Stimulated activated CD4-positive, alpha-beta T cell treated with anti-CD3 and anti-CD28 coated beads, Interleukin-1b, Interleukin-23, amount 100 ng/mL, for 4 hours (primary cell): ENCODE measurements at places on chromosomes 1 and 21.

- no peak for DNase-seq
Measured at GRCh38 chr1:3113047-3113740, 44.2 kb downstream of the PRDM16 start.

GRCh38 chr1:19081218-19081893 lies 124.9 kb upstream of the IFFO2 start:
- DNase-seq, result no peak

DNA sequence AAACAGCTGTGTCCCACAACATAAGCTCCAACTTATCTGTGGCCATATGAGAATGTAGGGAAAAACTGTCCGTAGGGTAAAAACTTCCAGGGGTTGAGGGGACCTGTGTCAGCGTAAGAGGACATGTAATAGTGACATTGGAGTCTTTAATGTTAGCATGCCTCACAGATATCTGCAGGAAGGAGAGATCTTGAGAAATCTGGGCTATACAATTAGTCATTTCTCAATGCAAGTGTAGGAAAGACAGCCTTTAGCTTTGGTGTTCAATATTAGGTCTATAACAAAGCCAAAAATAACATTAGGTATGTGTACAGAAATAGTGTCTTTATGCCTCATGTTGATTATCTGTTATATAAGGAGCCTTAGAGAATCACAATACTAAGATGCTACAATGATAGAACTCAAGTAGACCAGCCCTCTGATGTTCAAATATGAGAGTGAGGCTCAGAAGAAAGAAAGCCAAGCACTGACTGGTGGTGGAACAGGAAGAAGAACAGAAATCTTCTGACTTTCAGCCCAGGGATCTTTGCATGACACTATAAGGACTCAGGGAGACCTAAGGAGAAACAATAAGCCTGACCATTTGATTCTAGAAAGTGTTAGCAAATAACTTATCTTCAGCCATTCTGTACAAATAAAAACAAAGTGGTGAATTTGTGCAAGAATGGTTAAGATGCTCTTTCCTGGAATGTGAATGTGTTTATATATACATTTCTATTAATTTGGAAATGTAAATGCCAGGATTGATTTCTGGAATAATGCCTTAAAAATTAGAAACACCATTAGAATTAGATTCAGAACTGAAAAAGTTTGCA lies 152.6 kb downstream of the ZC3H11B start:
- DNase-seq, result no peak

DNA sequence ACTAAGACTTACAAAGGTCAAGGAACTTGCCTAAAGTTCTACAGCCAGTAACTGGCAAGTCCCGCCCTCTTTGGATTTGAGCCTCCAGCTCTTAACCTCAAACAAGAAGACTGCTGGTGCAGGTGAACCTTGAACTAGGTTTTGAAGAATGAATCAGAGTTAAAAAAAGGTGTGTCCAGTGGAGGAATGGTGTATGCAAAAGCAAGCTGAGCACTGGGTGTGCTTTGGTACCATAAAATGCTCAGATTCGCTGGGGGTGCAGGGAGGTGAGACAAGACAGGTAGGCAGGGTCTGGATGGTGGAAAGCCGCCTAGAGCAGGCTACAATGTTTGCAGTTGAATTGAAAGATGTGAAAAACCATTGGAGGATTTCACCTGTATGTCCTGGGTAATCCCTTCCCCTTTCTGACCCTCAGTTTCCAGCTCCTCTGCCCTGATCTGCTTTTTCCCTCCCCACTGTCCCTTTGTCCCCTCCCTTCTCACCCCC lies 39.8 kb downstream of the FOXD2 start:
- no peak for DNase-seq

- DNase-seq, result no peak
Measured at GRCh38 chr1:117623141-117623540, 17.3 kb downstream of the TENT5C start.

DNA sequence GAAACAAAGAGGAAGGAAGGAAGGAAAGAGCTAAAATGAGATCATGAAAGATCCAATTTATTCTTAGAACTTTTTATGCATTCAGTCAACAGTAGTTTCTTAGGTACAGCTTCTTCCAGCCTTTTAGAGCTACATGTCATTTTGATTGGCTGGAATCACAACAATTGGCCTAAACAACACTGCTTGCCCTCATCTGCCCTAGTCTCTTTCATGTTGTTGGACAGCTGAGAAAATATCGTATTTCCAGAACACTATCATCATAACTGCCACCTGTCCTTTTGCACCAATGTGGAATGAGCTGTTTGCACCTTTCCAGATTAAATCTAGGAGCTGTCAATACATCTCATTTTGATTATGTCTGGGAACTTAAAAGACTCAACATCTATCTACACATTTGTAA lies 161.7 kb downstream of the TGFBR3 start:
- DNase-seq, result no peak

GRCh38 chr1:171845998-171846397 lies 4.7 kb downstream of the DNM3 start:
- DNase-seq, result no peak

DNA sequence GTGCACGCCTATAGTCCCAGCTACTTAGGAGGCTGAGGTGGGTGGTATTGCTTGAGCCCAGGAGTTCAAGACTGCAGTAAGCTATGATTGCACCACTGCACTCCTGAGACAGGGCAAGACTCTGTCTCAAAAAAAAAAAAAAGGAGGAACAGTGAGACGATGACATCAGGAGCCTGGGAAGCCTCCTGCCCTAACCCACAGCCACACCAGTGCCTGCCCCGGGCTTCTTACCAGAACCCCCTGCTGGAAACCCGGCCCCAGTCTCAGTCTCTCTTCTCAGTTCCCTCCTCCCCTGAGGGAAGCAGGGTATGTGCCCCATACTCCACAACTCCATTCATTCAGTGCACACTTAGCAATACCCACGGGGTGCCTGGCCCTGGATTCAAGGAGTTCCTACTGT lies 9.1 kb downstream of the COL8A2 start:
- no peak for DNase-seq

DNA sequence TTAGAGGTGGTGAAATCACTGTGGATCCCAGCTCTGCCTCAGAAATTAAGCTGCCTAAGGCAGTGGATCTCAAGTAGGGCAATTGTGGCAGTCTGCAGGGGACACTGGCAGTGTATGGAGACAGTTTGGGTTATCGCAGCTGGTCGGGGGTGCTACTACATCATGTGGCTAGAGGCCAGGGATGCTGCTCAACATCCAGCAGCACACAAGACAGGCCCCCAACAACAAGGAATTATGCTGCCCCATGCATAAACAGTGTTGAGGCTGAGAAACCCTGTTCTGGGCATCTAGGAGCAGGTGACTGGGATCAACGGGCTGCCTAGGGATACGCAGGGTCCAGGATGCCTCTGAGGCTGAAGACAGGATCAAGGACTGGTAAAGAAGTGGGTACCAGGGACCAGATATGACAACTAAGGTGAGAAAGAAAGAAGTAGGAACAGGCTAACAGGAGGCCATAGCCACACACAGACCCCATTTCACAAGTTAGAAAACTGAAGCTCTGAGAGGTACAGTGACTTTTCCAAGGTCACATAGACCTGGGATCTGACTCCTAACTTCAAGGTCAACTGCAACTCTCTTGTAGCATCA lies 8.7 kb downstream of the BATF3 start:
- no peak for DNase-seq

DNA sequence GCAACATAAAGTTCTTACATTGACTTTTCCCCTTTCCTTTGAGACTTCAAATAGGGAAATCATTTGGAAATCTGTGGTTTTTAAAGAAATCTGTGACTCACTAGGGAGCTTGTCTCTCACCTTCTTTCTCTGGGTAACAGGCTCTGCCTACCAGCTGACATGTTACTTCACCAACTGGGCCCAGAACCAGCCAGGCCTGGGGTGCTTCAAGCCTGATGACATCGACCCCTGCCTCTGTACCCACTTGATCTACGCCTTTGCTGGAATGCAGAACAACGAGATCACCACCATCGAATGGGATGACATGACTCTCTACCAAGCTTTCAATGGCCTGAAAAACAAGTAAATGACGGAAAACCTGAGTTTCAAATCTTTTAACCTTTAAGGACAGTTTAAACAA lies 9.2 kb upstream of the CHIA start:
- no peak for DNase-seq

GRCh38 chr1:29280409-29281131 lies 44.2 kb downstream of the PTPRU start:
- DNase-seq, result no peak

GRCh38 chr1:211371406-211372105 lies 44.9 kb downstream of the TRAF5 start:
- DNase-seq, result no peak

DNA sequence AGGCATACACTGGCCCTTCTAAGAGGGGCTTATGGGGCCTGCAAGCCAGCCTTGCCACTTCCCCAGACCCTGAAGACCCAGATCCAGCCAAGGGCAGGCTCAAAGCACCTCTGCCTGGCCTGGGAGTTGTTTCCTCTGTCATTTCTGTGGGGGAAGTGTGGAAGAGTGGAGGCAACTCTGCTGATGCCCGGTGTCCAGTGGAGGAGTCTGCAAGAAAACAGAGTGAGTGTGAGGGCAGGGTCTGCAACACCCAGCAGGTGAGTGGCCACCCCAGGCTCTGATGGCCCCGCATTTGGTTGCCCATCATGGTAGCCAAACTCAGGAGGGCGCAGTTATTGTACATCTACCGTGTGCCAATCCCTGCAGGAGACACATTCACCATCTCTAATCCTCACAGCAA lies 8.4 kb downstream of the CLEC20A start:
- DNase-seq, result no peak

GRCh38 chr21:38622827-38623209 lies 124.5 kb upstream of the ERG start:
- DNase-seq, result no peak

DNA sequence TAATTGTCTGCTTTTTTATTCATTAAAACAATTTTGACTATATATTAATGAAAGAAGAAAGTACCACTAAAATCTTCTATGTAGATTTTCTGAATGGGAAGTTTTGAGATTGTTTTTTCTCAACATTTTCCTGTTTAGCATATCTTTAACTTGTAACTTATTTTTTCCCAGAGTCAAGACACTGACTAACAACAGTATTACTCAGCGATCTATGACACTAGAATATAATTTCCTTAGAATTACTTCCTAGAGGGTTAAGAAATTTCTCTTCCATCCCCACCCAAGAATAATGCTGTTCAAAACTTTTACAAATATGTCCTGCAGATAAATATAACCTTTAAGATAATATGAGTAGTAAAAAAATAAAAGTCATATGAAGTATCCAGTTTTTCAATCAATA lies 218.2 kb upstream of the NR5A2 start:
- DNase-seq, result no peak

- DNase-seq, result no peak
Measured at GRCh38 chr1:178102218-178102617, 8.3 kb downstream of the RASAL2 start.

GRCh38 chr1:246182149-246182851 lies 324.8 kb downstream of the SMYD3 start:
- DNase-seq, result no peak

- no peak for DNase-seq
Measured at GRCh38 chr1:170556917-170557316, 25.0 kb downstream of the GORAB start.

DNA sequence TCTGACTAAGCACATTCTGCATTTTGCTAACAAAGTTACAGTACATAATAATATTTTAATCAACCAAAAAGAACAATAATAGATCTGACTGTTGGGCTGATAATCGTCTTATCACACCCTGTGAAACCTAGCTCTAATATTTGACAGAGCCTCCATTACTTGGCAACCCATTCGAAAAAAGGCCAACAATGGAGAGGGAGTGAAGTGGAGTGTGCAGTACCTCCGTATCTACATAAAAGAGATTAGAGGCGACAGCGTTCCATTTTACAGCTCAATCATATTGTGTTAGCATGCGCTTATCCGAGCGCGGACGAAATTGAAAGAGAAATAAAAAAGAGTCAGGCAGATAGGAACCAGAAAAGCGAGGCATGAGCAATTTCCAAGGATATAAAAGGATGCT lies 137.3 kb upstream of the USH2A start:
- no peak for DNase-seq

GRCh38 chr1:16418823-16419425 lies 18.3 kb downstream of the SPATA21 start:
- no peak for DNase-seq

GRCh38 chr1:213103377-213104306 lies 52.6 kb downstream of the RPS6KC1 start:
- DNase-seq, result no peak

GRCh38 chr1:108877348-108878159 lies 769 bp downstream of the GPSM2 start:
- DNase-seq, result no peak

DNA sequence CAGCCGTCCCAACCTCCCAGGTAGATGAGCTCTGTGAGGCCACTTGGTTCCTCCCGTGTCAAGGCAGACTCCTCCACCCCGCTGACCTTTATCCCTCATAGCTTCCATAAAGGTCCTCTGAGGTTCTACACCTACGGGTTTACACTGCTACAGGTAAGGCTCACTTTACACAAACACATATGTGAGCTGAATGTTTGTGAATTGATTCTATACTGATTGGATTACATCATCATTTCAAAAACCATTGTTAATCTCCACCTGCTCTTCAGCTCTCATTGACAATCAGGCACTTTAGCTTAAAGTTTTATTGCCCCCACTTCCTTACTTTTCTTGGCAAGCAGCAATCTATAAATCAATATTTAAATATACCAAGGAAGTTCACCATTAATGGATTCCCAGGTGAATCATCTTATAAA lies 12.8 kb upstream of the RGS16 start:
- DNase-seq, result no peak

GRCh38 chr1:12469493-12469892 lies 148.5 kb downstream of the DHRS3 start:
- no peak for DNase-seq

DNA sequence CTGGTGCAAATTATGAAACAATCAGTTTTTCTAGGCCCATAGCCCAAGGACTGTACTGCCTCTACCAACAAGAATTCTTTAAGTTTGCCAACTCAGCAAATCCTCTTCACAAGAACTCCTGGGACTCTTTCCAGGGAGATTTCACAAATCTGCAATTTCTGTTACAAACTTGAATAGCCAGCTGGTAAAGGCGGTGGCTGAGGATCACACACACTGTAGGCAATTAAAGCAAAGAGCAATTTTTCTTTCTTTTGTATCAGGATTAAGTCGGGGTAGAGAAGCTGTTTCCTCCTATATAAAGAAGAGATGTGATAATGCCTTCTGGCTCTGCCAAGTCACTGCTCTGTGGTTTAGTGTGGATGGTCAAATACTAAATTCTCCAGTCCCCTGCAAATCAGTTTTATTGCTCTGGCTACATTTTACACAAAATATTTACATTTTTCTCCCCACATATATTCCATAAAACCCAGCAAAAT lies 1.7 kb downstream of the ALDH9A1 start:
- no peak for DNase-seq

GRCh38 chr21:25369524-25370300 lies 237.6 kb downstream of the MRPL39 start:
- DNase-seq, result no peak

DNA sequence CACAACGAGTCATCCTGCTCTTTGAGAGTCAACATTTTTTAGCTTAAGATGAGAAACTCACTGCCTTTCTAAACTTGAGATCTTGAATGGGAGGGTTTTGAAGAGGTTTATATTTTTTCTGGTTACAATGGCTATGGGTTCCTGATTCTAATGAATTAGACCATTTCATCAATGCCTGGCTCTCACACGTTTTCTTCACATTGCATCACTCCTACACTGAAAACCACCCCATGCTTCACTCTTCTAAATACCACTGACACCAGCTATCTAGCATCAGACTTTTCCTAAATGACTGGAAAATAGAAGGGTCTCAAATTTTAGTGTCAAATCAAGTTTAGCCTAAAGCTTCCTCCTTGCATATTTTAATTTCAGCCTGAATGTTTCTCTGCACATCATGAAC lies 606.1 kb upstream of the USP24 start:
- no peak for DNase-seq

GRCh38 chr1:165562571-165562970 lies 18.8 kb downstream of the LRRC52 start:
- no peak for DNase-seq
